Activated effector memory CD4-positive, alpha-beta T cell treated with anti-CD3 and anti-CD28 coated beads, Interleukin-2, amount 50 U/mL, for 16 hours (primary cell): ENCODE measurements at places on chromosomes 4 and X.

DNA sequence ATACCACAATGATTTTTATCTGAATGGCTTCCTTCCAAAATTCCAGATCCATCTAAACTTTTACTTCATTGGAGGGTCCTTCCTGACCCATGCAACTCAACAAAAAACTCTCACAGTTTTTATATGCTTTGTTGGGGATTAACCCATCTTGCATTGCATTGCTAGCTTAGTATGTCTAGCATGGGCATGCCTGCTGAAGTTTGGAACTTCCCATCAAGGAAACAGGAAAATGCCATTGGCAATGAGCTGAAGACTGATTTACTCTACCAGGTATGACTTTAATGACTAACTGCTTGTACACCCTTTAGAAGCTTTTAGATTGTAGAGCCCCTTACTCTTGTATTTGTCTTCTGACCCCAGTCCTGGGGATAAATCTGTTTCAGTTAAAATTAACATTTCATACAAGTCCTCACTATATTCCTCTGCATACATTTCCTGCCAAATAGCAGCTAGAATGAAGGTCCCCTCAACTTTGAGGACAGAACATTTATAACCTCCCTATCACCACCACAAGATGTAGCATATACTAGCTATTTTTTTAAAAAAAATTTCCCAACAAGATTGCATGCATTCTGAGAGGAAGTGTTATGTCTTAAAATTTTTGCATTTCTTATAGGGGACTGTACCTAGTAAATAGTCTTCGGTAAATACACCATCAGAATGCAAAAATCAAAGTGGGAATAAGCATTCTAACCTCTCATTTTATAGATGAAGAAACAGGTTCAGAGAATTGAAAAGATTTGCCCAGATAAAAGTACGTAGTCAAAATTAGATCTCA lies 52.5 kb upstream of the ATXN3L start:
- DNase-seq: no peak

- DNase-seq: no peak
Observed at GRCh38 chr4:183022617-183023016, 76.4 kb upstream of the WWC2 start.

- no peak for DNase-seq
Observed at GRCh38 chr4:67568820-67569219, 10.3 kb downstream of the STAP1 start.

DNA sequence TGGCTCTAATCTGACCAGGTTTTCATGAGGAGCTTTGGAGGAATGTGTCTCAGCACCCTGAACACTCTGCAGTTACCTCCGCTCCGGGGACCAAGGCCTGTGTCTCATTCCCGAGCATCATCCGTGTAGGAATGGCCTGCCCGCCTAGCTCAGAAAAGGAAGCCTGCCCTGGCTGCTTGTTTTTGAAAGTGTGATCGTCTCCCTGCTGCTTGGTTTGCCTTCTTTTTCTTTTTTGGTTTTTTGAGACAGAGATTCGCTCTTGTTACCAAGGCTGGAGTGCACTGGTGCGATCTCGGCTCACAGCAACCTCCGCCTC lies 73.3 kb downstream of the CRLF2 start:
- DNase-seq: no peak

GRCh38 chrX:104565791-104566680 lies at the start of gene IL1RAPL2:
Gene IL1RAPL2 (plus strand): TSS chrX:104566199.
- DNase-seq: no peak

DNA sequence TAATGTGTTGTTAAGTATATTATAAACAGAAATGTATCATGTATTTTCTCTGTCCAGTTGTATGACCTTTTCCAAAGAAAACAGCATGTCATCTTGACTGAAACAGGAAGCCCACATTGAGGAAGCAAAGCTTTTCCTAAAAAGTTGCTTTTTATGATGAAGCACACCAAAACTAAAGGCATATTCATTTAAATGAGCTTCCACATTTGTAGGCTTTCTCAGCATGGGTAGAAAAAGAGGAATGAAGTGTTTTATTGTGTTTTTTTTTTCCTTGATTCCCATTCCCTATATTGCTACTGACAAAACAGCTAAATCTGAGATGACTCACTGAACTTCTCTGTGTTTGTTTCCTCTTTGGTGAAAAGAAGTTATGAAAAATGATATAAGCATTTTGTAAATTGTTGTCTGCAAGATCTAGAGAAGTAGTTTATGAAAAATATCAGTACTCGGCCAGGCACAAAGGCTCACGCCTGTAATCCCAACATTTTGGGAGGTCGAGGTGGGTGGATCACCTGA lies 32.5 kb upstream of the FRAS1 start:
- no peak for DNase-seq

GRCh38 chrX:10390187-10390586 lies 230.2 kb downstream of the MID1 start:
- no peak for DNase-seq

DNA sequence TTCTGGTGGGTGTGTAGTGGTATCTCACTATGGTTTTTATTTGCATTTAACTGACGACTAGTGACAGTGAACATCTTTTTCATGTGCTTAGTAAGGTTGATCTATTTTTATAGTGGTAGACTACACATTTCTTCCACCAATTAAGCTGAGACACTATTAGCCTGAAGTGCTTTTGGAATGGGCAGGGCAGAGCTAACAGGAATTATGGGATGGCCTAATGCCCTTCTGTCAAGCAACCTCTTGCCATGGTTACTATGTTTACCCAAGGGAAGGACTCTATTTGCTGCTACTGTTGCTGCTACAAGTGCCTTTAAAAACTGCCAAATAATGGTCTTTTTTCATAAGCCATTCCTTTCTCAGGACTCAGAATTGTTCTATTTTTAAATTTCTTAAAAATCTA lies 676.7 kb upstream of the ACTRT1 start:
- DNase-seq: no peak

DNA sequence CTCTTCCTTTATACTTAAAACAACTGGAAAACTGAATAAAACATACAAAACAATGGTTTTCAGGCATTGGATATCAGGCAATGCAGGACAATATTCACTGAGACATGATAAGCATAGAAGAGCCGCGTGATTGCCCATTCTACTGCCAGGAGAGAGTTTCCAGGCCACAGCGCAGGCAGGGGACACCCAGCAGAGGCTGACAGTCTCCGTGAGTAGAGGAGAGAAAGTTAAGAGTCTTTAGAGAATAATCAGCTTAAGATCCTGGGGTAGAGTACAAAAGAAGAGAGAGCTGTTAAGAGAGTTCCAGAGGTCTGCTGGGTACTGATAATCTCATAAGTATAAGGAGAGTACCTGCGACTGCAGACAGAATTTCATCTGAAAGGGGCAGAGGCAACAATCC lies 18.4 kb upstream of the FRAS1 start:
- no peak for DNase-seq

DNA sequence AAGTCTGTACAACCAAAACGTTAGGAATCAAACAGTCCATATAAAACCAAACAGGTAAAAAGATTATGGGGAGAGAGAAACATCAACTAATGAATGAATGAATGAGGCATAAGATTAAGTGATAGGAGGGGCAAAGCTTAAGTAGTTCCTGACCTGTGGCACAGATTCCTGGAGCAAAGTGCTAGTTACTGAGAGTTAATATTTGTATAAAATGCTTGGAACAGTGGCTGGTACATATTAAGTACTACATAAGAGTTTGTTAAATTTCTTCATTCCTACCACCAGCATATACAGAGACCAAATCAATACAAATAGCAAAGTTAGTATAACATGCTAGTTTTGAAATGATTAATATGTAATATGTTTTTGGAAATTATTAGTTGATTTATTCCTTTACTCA lies 363.7 kb downstream of the ADAM29 start:
- DNase-seq: no peak

GRCh38 chr4:8643986-8644385 lies 51.4 kb downstream of the CPZ start:
- no peak for DNase-seq

DNA sequence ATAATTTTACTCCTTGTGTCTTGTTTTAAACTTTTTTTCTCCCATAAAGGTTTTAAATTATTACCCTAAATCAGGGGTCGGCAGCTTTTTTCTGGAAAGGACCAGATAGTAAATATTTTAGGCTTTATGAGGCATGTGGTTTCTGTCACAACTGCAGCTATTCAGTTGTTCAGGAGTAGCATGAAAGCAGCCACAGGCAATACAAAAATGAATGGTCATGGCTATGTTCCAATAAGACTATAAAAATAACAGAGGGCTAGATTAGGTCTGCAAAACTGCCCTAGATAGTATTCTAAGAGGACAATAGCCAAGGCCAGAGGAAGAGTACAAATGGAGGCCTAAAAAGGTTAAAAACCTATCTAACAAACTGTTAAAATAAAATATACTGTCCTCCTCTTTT lies 24.6 kb downstream of the HERC5 start:
- no peak for DNase-seq

GRCh38 chr4:108060164-108060563 lies 70.5 kb downstream of the HADH start:
- no peak for DNase-seq

GRCh38 chr4:75308049-75308448 lies 206.2 kb downstream of the RCHY1 start:
- DNase-seq: no peak

DNA sequence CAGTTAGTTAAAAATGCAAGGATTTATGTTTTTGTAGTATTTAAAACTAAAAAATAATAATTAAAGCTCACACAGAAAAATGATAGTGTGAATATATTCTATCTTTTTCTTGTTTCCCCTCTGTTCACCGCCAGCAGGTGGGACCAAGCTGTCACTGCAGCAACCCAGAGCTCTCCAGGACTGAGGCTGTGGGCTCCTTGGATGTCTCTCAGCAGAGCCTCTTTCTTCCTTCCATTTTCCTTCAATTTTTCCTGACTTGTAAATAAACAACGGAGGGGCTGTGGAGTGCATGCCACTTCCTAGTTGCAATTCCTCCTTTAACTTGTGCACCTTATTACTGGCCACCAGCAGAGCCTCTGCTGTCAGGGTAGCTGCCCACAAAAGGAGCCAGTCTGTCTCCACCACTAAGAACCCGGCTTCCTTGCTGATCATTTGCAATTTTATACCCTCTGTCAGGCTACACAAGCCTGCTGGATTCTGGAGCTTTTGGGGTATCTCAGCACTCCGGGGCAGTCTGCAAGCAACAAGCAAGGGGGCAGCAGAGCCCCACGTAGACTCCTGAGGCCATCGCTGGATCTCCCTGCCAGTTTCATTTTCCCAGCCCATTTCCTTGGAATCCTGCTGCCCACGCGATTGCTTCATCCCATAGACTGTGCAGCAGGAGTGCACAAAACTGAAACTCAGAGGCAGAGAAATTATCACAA lies 1467.4 kb downstream of the C4orf33 start:
- no peak for DNase-seq

- DNase-seq: peak; percentile 88
Observed at GRCh38 chrX:20252381-20253231, 14.1 kb downstream of the RPS6KA3 start.

GRCh38 chr4:1112174-1112820 lies 1.1 kb downstream of the RNF212 start:
- DNase-seq: no peak

- DNase-seq: no peak
Observed at GRCh38 chrX:125940985-125941384, 225.1 kb downstream of the DCAF12L2 start.

GRCh38 chrX:49108641-49109040 lies 14.9 kb downstream of the GPKOW start:
- DNase-seq: no peak

DNA sequence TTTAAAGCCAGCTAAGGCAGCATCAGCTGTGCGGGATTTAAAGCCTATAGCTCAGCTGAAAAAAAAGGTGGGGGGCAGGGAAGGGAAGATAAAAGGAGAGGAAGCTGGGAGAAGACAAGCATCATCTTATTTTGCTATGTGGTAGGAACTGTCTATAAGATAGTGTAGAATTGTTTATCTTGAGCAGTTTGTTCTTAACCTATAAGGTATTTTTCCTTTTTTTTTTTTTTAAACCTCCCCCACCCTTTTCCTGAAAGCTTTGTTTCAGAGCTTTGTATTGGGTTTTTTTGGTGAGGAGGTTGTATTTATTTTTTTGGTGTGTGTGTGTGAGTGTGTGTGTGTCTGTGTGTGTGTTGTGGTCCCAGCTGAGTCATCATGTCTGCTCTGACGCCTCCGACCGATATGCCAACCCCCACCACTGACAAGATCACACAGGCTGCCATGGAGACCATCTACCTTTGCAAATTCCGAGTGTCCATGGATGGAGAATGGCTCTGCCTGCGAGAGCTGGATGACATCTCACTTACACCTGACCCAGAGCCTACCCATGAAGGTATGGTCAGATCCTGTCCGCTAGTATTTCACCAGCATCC lies 531 bp downstream of the RUFY3 start:
- DNase-seq: peak; percentile 70

DNA sequence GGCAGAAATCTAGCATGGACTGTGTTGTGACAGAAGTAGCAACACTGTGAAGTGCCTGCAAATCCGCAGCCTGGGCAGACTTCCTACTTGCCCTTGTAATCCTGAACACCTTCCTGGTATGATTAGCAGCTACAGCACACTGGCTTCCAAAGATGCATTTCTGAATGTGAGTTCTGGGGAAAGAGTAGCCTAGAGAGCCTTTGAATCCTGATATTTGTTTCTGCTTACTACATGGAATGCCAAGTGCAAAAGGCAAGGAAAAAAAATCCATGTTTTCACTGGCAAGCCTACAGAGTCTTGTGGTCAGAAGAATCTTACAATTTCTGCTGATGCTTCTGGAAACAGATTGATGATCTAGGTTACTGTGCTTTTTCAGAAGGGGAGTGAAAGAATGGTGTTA lies 223.7 kb downstream of the COL25A1 start:
- DNase-seq: no peak

- DNase-seq: no peak
Observed at GRCh38 chrX:6857749-6858148, 289.8 kb upstream of the STS start.

- DNase-seq: no peak
Observed at GRCh38 chr4:20251796-20252655, at the start of gene SLIT2. Gene SLIT2 (plus strand): TSS chr4:20251905. CDS start chr4:20253816, 1,911 bp downstream.

- DNase-seq: no peak
Observed at GRCh38 chr4:10530137-10530786, 73.0 kb upstream of the ZNF518B start.

- no peak for DNase-seq
Observed at GRCh38 chr4:174524242-174524641, 2.0 kb upstream of the HPGD start.

- no peak for DNase-seq
Observed at GRCh38 chr4:102008711-102009110, 218.2 kb downstream of the BANK1 start.

DNA sequence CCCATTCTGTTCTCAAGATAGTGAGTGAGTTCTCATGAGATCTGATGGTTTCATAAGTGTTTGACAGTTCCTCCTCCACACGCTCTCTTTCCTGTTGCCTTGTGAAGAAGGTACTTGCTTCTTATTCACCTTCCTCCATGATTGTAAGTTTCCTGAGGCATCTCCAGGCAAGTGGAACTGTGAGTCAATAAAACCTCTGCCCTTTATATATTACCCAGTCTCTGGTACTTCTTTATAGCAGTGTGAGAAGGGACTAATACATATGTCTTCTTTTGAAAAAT lies 58.4 kb downstream of the CFAP299 start:
- DNase-seq: no peak

GRCh38 chr4:25060963-25061340 lies 30.2 kb upstream of the LGI2 start:
- DNase-seq: no peak
